C1 segment of cervical spinal cord (tissue), 14 donors: ENCODE measurements at places on chromosomes 5 and 9.

DNA sequence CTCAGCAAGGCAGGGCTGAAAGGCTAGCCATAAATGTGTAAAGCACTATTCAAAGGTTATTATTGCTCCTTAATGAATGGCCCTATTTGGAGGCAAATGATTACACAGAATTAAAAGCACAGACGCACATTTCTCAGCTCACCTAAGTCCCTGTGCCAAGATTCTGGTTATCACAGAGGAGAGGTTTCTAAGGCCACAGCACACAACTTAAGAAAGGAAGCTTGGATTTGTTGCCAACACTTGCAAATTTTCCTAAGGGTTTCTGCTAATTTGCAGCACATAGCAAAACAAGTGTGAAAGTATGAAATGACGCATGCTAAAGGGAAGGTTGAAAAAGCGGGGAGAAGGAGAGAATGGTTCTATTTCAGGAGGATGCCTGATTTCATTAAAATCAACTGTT lies 834.1 kb upstream of the C9orf72 start:
- DNase-seq, result no peak

- no peak for DNase-seq
These were observed 3.2 kb downstream of the CDK7 start for GRCh38 chr5:69237877-69238276.

DNA sequence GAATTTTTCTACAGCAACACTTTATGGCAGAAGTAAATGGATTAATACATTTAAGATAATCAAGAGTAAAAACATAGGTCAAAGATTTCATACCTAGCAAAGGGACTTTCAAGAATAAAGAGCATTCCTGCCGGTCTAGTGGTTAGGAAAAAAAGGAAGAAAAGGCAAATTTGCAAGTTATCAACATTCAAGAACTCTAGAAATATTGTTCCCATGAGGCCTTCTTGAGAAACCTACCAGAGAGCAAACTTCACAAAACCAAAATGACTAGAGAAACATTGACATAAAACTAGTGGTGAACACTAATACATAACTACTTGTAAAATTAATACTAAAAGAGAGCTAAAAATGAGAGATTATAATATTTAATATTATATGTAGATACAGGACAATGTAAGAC lies 320.2 kb upstream of the RGMB start:
- no peak for DNase-seq

GRCh38 chr5:61625681-61626621 lies 293.9 kb downstream of the ZSWIM6 start:
- DNase-seq, result peak; percentile 62

DNA sequence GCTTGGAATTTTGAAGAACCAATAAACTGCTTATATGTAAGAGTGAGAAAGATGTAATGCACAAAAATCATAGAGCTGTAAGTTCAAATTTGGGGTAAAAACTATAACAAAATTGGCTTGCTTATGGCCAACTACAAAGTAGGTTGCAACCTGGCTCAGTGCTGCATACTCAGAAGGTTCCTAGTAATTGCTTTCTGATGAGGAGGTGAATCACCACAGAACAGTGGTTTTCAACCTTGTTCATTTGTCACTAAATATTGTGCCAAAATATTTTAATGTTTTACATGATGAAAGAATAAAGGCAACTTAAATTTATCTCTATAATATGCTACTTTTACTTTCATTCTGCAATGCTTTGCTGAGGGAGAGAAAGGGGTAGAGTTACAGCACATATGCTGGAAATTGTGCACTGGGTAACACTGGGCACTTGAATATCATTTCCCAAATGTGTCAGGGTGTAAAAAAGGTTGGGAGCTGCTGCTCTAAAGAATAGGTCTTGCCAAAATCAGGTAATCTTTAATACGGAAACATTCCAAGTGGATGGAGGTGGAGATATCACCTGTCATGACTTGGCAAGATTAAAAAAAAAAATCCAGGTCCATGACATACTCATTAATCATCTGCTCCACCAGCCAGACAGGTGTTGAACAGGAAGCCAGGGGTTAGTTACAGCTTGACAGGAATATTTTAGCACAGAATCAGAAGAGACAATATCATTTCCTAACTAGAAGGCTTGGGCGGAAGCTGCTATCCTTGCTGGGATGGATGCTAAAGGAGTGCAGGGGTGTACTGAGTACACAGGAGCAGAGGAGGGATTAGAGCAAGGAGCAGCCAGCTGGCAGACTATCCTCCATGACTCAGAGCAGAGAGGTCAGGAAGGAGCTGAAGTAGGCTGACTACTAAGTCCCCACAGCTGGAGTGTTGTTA lies 34.6 kb upstream of the CCL21 start:
- no peak for DNase-seq

DNA sequence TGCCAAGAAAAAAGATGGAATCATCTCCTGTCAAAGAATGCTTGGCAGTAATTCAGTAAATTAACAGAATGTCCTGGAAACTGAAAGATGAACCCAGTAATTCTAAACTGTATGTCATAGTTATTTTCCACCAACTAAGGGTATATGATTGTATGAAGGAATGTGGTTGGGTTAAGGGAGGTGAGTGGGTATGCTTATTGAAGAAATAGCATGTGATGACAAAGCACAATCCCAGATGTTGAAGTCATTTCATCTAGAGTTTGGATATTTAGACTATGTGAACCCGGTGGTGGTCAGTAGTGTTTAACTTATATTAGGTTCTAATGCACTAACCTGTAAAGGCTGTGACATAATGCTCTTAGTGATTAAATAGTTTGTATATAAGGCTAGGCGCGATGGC lies 87.3 kb downstream of the CDKN2A start:
- no peak for DNase-seq

GRCh38 chr9:99385215-99385614 lies 163.1 kb downstream of the SEC61B start:
- DNase-seq, result no peak

GRCh38 chr9:5510360-5510931 lies at the start of gene PDCD1LG2:
Gene PDCD1LG2 (plus strand): TSS chr9:5510531. CDS start chr9:5522547, 12,016 bp downstream.
- DNase-seq, result no peak

DNA sequence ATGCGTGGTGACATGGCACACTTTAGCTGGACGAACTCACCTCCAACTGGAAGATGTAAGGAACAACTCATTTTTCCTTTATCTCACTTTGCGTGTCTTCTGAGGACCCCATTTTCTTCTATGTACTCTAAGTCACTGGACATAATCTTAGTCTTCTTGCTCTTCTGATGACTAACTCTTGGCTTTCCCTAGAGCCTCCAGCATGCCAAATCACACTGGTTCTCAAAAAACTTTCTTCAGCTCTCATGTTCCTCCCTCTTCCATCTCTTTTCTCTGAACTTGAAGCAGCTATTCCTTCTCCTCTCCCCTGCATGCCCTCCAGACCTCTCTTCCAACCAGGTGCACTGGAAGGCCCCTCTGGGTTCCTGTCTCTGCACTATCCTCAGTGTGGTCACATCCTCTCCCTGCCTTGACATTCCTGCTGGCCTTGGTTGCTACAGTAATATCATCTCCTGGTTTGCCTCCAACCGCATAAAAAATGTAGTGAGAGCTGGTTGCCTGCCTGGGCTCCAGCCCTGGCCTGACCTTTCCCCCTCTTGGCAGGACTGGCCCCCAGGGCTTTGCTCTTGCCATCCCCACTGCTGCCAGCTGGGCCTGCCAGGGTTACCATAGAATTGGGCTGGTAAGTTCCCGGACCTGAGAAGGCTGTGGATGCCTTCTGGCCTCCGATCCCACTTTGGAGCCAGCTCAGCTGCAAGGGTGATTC lies 44.8 kb upstream of the BNC2 start:
- no peak for DNase-seq

GRCh38 chr5:50969151-50970031 lies 303.0 kb downstream of the PARP8 start:
- DNase-seq, result no peak

GRCh38 chr5:33867241-33867640 lies 24.5 kb downstream of the ADAMTS12 start:
- no peak for DNase-seq

DNA sequence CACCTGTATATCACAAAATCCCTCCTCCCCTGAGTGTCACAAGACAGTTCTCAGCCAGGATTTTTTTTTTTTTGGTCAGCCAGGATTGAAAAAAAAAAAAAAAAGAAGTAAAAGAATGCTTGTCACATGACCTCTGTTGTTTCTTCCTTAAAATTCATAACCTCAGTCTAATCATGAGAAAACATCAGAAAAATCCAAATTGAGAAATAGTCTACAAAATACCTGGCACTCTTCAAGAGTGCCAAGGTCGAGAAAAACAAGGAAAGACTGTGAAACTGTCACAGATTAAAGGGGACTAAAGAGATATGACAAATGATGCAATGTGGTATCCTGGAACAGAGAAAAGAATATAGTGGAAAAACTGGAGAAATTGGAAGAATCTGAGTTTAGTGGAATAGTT lies 58.5 kb upstream of the SUB1 start:
- DNase-seq, result no peak

- no peak for DNase-seq
These were observed 244.1 kb upstream of the PRR16 start for GRCh38 chr5:120219988-120220387.

DNA sequence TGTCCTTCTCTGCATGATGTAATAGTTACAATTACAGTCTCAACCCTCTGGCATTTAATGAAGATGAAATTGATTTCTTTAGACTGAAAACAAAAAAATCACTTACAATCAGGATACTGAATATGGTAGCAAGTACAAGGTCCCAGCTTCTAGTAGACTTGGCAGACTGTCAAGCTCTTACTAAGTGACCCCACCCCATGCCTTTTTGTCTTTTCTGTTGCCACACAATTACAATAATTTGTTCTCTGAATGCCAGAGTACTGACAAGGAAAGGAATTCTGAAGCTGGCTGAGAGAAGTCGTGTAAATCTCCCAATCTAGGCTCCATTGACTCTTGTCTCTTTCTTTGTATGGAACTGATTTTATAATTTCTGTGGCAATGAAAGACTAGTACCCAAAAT lies 154.2 kb downstream of the TMC1 start:
- DNase-seq, result no peak

DNA sequence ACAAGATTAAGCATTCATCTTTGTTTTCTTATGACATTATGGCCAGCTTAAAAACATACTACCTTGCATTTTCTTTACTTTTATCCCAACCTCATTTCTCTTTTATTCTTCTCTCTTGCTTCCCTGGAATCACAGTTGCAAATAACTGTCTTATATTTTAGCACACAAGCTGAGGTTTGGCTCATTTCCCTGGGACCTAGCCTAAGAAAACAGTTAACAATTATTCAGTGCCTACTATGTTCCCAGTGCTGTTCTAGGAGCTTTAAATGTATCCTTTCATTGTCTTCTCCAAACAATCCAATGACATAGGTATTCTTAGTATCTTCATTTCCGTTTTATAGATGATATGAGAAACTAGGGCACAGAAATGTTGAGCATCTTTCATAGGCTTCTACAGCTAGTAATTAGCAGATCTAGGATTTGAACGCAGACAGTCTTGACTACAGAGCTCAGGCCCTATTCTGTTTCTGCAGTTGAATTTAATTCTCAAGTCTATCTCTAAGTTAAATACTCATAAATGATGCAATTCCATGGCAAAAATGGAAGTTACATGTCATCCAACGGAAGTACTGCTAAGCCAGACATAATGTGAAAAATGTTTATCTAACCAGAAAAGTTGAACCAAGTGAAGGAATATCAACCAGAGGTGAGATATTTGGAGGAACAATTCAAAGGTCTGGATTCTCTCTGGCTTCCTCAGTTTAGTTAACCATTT lies 52.3 kb upstream of the MTAP start:
- DNase-seq, result no peak

GRCh38 chr9:16928179-16928945 lies 57.9 kb upstream of the BNC2 start:
- DNase-seq, result no peak

- DNase-seq, result no peak
These were observed 11.9 kb upstream of the OR13C8 start for GRCh38 chr9:104556830-104557634.

DNA sequence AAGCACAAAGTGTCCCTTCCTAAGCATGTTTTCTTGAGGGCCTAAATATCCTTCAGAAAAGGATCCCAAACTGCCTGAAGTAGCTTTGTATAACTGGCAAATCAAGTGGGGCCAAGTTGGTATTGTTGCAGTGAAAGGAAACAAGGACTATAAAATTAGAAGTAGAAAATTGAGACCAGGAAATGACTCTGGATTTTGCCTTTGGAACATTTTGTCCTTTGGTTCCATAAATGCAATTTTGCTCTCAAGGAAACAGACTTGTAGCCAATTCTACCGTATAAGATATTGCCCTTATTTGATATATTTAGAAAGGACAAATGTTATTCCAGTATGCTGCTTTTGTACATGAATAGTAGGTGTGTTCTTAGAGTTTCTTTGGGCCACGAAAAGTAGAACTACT lies 34.4 kb downstream of the RABGAP1 start:
- DNase-seq, result no peak

DNA sequence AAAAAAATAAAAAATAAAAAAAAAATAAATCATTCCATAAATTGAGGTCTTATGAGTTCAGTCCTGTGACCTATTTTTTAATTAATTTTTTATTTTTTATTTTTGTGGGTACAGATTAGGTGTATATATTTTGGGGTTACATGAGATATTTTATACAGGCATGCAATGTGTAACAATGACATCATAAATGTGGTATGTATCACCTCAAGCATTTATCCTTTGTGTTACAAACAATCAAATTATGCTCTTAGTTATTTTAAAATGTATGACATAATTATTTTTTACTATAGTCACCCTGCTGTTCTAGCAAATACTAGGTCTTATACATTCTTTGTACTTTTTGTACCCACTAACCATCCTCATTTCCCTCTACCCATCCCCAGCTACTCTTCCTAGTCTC lies 537.9 kb downstream of the HINT1 start:
- no peak for DNase-seq

DNA sequence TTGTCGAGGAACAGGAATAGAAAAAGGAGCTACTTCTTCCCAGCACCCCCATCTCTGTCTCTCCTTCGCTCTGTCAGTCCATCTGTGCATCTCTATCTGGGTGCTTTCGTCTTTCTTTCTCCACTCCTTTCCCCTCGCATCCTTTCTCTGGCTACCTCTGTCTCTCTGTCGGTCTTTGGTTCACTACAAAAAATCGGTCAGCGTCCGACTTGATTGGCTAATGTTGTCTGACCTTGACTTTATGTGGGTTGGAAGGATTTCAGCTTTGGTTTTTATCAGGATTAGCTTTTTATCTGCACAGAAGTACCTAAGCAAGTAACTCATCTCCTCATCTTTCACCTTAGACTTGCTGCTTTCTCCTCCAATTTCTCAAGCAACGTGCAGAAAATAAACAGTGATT lies 575.2 kb upstream of the ZNF462 start:
- DNase-seq, result no peak
